ENCODE measurements at places on chromosomes 4 and X.
A peak's percentile ranks its signal among the peaks of the same experiment; 100 is the strongest.

DNA sequence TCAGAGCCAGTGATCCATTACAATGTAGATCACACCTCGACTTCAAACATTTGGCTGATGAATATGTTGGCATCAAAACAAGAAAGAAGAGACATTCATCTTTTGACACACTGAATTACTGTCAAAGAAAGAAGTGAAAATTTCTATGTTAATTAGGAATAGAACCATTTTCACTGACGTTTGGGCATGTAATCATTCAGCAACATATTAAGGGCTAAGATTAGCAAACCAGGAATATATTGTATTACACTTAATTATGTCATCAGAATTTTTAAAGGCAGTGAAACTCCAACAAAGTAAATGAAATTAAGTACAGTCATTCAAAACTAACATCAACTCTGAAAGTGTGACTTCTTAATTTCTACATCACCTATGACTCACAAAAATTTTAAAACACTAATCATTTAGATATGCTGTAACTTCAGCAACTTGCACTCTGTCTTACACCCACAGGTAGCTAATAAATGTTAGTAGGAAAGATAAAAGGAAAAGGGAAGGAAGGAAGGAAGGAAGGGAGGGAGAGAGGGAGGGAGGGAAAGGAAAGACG lies 1.4 kb upstream of the SMR3A start:
- no peak for DNase-seq

- no peak for DNase-seq
Measured at GRCh38 chr4:182914357-182914756, 2.8 kb downstream of the DCTD start.

GRCh38 chr4:140012688-140013486 lies 141.1 kb downstream of the MAML3 start:
- DNase-seq = no peak

DNA sequence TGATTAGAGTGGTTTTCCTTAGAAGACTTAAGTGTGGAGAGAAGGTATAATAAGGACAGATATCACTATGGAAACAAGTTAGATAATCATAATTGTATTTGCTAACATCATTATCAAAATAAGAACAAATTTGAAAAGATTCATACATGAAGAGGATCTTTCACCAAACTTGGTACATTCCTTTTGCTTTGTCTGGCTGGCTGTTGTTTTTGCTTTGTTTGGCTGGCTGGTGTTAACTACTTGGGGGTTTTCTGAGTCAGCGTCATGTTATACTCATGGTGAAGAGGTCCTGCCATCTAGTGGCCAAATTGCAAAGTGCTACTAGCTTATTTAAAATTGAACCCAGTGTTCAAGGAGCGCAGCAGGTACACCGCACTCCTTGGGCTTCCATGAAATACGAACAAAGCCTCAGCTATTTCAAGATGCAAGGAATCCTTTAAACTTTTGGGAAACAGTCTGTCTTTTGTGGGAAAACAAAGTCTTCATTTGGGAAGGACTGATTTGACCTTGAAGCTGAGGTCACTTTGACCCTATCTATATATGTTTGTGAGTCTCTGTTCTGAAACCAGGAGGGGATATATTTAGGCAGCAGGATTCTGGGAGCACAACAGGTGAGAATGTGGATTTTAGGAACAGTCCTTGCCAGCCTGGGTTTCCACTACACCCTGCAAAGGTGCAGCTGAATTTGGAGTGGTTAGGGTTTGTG lies 129.7 kb downstream of the PLS3 start:
- peak; percentile 84 for DNase-seq

- DNase-seq = no peak
Measured at GRCh38 chrX:42869659-42870476, 91.9 kb upstream of the PPP1R2C start.

GRCh38 chr4:14669371-14669770 lies 332.9 kb upstream of the CPEB2 start:
- no peak for DNase-seq

DNA sequence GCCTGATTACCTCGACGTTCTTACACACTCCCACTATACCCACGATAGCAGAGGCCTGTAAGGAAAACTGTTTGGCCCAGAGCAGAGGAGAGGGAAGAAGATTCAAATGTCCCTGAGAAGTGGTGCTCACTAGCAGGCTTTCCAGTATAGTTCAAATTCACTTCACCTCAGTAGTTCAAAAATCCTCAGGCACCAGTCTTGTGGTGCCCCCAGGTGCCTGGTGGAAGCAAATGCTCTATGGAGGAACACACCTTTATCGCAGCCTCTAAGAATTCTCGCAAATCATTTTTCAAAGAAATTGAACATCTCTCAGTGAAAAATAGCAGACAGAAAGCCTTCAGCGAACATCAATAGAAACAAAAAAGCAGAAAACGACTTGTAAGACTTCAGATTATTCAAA lies 12.2 kb upstream of the MTMR1 start:
- DNase-seq = no peak

GRCh38 chrX:118352566-118352965 lies 6.7 kb downstream of the WDR44 start:
- DNase-seq = no peak

- no peak for DNase-seq
Measured at GRCh38 chr4:119025420-119025819, 110.2 kb upstream of the MYOZ2 start.

DNA sequence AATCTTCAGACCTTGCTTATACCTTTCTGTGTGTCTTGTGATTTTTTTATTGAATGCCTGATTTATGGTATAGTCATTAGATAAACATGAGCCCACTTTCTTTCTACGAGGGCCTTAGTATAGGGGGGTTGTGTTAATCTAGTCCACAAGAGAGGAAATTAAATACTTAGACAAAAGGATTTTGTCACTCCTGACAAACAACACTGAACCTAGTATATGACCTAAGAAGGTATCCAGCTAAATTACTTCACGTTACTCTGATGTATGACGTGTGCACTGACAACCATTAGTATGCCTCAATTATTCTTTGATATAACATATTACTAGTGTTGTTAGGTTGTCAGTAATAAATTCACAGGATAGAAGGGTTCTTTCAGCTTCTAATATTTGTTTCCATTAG lies 2.8 kb upstream of the PRR27 start:
- DNase-seq = no peak

- no peak for DNase-seq
Measured at GRCh38 chr4:159562366-159562765, 459.5 kb downstream of the RAPGEF2 start.

- DNase-seq = no peak
Measured at GRCh38 chrX:115337491-115338144, 48.1 kb downstream of the LUZP4 start.

GRCh38 chr4:53490965-53491622 lies 100.2 kb downstream of the LNX1 start:
- DNase-seq = no peak

DNA sequence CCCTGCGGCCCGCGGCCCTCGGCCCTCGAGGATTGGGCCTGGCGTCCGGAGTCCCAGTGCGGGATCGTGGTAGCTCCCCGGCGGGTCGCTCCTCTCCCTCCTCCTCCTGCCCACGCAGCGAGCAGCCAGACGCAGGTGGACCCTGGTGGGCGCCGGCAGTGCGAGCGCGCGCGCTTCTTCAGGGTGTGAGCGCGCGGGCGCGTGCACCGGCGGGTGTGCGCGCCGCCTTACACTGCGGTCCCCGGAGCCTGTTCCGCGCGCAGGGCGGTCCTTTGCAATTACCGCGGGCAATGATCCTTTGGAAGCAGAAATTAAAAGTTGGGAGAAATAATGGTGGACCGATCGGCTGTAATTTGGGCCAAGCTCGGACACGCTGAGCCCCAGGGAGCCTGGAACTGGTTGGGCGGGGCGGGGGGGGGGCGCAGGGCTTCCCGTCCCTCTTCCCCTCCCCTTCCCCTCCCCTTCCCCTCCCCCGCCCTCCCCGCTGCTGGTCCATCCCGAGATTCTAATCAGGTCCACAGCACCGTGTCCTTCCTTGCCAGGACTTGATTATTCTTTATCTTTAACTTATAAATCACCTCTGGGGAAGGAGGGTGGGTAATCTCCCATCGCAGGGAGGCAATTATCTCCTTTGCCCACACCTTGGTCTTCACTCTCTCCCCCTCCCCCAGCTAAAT lies 1.6 kb upstream of the NKX1-1 start:
- DNase-seq = no peak

DNA sequence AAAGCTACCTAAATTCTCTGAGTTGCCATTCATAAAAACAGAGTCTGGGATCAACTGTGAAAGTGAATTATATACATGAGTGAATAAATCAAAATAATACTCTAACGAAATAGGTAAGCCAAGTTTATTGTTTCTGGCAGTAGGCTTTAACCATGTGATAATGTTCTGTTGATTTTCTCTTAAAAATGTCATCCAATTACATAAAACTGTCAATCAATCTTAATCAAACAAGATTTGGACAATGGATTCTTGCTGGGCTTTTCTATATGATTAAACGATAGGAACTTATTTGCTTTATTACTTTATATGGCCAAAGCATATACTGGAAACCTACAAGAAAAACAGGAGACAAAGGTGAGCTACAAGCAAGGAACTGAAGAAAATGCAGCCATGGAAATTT lies 148.8 kb downstream of the INPP4B start:
- DNase-seq = no peak

DNA sequence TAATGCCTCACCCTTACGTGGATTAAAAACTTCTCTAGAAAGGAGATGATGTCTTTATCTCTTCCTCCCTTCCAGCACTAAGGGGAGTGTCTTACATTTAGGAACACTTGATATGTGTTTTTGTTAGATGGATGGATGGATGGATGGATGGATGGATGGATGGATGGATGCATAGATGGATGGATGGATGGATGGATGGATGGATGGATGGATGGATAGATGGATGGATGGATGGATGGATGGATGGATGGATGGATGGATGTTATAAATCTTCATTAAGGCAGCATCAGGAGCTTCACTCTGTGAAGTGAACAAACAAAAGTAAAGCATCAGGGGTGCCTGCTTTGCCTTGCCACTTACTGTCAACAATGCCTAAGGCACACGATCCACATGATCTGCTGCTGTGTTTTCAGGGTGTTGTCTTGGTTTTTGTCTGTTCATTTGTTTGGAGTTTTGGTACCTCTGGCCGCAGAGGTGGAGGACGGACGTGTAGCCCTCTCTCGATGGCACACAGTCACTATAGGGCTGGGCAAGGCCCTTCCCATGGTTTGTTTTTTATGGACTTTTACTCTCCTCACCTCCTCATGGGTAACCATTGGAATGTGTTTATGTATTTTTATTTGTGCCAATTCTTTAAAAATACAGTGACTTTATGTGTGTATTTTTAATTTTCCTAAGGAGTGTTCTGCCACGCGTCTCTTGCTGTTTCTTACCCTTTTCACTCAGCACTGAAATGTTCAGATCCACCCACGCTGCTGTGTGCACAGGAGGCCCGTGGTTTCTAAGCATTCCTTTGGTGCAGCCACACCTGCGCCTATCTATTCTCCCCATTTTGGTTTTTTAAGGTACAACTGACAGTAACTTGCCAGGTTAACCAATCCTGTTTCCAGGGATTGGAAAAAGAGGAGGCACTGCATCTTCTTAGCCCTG lies 91.8 kb upstream of the ENPP6 start:
- no peak for DNase-seq

- no peak for DNase-seq
Measured at GRCh38 chrX:50183891-50184290, 16.9 kb downstream of the AKAP4 start.

GRCh38 chr4:77827343-77827742 lies 8.2 kb upstream of the CNOT6L start:
- no peak for DNase-seq

DNA sequence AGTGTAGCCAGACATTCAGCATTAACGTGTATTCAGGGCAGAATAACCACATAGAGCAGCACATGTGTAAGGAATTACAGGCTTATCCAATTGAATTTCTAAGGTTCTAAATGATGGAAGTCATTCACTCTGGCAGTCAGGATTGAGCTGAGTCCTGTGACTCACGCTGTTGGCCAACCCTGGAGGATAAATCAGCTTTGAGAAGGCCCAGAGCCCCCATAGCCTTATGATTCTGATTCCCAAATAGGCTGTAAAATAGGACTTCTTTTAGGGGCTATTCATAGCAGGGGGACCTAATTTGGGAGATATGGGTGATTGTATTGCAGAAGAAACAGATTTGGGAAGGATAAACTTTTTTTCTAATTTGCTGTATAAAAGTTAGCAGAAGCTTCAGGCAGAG lies 8.1 kb upstream of the HPF1 start:
- no peak for DNase-seq

DNA sequence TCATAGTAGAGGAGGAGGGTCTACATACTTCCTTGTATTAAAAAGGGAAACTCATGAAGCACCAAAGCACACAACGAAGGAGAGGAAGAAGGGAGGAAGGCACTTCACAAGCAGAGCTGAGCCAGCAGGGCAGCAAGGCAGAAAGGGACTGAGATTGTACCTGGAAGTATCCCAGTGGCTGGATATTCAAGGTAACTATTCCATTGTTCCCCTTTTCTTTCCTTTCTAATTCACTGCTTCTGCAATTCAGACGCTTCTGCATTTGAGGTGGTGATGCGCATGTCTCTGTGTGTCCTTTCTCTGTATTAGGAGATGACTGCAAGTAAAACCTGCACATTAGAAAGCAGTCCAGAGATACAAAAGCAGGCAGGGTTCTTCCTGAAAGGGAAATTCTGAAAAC lies 54.9 kb downstream of the UBQLN2 start:
- DNase-seq = no peak

GRCh38 chr4:173489514-173489913 lies 40.5 kb downstream of the HAND2 start:
- DNase-seq = no peak

- DNase-seq = no peak
Measured at GRCh38 chrX:54292755-54293154, 65.1 kb downstream of the WNK3 start.

DNA sequence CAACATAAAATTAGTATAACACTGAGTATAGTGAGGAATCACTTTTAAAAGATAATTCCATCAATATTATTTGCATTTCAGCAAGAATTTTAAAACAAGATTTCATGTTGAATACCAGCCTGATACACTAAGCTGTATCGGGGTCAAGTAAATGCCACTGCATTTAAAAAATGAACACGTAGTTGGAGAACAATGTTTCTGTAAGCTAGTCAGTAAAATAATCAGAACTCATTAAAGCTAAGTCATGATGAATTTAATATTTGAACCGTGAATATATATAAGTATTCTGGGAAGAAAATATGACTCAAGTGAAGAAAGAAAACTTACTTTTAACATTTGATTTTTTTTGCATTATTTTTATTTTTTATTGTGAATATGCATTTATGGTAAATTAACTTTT lies 611.0 kb upstream of the PABPC4L start:
- no peak for DNase-seq

GRCh38 chr4:10104211-10104990 lies 12.2 kb downstream of the WDR1 start:
- DNase-seq = no peak

GRCh38 chrX:115367951-115368350 lies 78.4 kb downstream of the LUZP4 start:
- DNase-seq = no peak

DNA sequence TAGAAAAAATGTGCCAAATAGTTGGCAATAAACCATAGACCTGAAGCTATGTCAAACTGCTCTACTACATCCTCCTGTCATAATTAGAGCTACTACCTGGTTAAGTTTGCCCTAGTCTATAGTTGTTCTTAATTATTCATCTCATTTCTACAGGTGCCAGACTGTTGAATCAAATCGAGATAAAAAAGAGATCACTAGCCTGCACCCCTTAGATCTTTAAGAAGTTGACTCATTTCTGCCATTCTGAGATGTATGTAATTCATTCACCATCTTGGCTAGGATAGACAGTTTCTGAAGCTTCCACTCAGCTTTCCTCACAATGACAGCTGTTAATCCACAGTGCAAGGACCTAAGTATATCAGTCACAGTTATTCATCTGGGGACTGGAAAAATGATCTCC lies 452.1 kb upstream of the BOD1L1 start:
- no peak for DNase-seq

Data from neural crest cell (in vitro differentiated cells).